ENCODE measurements at places on chromosomes 11 and 22.
A peak's percentile ranks its signal among the peaks of the same experiment; 100 is the strongest.

GRCh38 chr11:10023212-10023611, 270.8 kb downstream of the SBF2 start:
- DNase-seq: no peak

GRCh38 chr11:102197670-102198139, 87.5 kb downstream of the YAP1 start:
- no peak for DNase-seq

- DNase-seq: no peak
These were observed 78.4 kb downstream of the HSD17B12 start for GRCh38 chr11:43758927-43759326.

- DNase-seq: no peak
These were observed 4.0 kb upstream of the LSP1 start for GRCh38 chr11:1848640-1849430.

DNA sequence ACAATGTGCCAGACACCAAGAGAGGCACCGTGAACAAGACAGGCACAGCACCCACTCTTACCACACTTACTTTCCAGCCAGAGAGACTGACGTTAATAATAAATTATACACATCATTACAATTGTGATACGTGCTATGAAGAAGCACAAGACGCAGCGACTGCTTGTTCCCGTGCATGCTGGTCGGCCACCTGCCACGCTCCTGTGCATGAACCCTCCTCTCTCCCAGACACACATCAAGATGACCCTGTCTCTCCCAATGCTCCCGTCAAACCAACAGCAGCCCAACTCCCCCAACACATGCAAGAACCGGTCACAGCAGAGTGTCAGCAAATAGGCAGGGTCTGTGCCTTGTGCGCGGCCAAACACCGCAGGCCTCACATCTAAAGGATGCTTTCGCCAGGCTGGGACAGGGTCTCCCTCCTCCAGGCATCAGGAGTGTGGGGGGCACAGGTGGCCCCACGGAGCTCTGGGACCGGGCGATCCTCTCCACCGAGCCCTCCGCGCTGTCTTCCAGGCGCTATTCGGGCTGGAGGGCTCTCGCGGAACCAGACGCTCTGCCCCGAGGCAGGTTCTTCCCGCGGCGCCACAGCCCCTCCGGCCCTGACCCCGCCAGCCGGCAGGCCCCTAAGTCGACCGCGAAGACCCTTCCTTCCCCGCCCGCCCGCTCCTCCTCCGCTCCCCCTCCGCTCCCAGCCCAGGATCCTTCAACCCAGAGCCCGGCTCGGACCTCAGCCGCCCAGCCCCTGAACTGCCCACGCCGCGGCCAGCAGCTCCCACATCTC, 533 bp downstream of the SERGEF start:
- DNase-seq: peak; percentile 35

- DNase-seq: no peak
These were observed 257.3 kb upstream of the ISX start for GRCh38 chr22:34808618-34809017.

DNA sequence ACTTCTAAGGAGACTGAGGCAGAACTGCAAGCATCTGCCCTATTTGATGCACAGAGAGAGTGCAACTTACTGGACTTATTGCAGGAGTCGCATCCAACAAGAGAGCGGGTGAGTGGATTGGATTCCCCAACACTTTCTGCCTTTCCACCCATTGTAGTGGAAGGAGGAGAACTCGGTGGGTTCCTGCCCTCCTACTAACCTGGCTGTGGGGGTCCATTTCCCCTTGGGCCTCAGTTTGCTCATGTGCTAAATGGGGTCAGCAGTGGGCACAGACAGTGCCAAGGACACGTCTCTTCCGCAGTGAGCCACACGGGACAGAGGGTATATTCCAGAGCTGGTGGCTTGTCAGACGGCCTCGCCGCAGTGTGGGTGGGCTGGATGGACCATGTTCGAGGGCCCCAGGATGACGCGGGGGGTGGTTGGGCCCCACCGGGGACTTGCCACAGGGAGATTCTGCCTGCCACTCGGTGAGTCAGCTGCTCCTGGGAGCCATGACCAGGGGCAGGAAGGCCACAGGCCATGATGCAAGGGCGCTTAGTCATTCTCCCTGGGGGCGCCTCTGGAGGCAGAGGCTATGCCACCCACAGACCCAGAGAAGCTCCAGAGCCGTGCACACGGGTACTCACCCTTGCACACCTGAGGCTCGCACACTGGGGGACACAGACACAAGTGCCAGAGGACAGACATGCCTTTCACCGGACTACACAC, 8.2 kb downstream of the ALX4 start:
- DNase-seq: no peak

DNA sequence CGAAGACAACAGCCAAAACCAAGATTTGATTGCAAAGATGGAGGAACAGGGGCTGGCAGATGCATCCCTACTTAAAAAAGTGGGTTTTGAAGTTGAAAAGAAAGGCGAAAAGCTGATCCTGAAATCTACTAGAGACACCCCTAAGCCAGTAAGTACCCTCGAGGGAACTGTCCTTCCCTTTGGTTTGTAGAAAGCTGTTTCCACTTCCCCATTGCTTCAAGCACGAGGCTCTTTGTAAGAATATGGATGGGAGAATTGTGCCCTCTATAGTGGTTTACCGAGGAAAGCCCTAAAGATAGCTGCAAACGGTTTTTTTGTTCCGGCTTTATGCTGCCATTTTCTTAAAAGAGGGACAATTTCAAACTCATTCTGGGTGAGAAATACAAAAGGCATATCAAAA, 133.9 kb downstream of the WNT7B start:
- no peak for DNase-seq

DNA sequence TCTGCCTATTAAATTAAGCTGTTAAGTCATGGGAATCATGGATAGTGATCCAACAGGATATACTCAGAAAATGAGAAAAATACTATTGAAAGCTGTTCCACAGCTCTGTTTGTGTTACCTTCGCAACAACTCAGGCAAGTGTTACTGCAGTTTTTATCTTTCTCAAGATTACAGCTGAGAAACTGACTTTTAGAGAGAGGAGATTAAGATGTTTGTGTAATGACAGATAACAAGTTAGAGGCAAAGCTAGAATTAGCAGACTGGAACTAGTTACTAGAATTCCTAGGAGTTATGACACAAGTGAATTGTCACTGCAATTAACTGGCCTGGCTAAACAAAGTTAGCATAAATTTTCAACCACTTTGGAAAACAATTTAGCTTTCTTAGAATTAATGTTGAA, 1.6 kb downstream of the SLN start:
- DNase-seq: no peak
